CD4-positive, alpha-beta T cell treated with Interleukin-6 for 4 hours (primary cell): ENCODE measurements at places on chromosomes 5 and 9.

DNA sequence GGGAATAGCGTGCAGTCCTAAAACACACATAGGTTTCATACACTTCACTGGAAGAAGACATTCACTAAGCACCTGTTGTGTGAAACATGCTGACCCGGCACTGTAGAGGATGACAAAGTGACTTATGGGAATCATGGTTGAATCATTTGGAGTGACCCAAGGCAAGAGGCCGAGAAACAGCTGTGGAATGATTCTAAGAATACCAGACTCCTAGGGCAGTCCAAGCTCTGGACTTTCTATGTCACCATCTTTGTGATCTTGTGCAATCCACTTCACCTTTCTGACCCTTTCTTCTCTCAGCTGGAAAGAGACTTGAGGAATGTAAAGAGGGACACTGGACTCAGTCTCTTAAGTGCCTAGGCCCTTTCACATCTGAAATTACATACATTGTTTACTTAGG lies 13.1 kb downstream of the MSANTD3 start:
- no peak for DNase-seq

GRCh38 chr5:124746916-124747790 lies 714 bp upstream of the ZNF608 start:
- DNase-seq: no peak

- no peak for DNase-seq
These were observed 288.5 kb upstream of the NUDT12 start for GRCh38 chr5:103851091-103851490.

DNA sequence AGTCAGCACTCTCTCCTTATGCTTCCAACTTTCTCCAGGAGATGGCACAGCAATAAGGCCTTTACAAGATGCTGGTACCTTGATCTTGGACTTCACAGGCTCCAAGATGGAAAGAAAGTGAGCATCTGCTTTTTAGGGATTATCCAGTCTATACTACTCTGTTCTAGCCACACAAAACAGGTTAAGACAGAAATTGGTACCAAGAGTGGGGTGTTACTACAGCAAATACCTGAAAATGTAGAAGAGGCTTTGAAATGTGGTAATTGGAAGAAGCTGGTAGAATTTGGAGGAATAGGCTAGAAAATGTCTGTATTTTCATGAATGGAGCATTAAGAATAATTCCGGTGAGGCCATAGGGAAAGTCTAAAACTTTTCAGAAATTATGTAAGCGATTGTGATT lies 484.8 kb upstream of the GRIA1 start:
- no peak for DNase-seq

DNA sequence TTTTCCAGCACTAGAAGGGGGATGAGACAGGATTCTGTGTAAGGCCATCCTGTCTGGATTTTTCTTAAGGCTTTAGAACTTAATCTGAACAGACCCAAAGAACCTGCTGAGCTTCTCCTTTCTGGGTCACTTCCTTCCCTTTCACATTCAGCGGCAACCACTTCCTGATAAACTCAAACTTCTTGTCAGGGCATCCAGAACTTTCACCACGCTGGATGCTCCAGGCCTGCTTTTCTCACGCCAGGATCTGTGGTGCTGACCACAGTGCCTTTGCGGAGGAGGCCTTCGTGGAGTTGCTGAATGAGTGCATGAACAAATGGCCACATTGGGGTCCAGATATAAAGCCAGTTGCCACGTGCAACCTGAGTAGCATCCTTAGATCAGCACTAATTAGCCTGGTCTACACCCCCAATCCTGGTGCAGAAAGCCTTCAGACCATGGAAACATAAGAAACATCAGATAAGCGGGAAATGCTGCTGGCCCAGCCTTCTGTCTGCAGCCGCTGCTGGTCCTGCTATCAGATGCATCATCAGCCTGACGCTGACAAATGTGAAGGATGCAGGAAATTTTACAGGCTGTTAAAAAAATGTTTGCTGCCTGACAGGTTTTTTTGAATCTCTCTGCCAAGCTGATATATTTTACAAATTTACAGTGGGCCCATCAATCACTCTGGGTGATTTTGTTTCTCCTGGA lies 75.3 kb upstream of the BARHL1 start:
- DNase-seq: no peak

DNA sequence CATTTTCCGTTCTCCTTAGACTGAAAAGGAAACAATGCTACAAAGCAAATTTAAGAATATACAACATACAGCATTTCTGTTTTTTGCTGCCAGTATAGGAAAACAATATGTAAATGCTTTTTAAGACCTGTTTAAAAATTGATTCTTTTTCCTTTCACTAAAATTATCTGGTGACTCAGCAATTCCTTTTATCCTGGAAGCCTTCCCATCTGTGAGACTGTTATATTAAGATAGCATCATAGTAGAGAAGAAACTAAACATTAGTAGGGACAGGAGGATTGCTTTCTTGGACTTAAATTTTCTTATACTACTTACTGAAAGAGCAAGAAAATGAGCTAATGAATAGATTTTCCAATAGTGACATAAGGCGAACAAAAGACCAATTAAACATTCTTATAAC lies 30.0 kb upstream of the GPR21 start:
- no peak for DNase-seq

- DNase-seq: no peak
These were observed 26.9 kb upstream of the EXOC3 start for GRCh38 chr5:415928-416635.

- DNase-seq: no peak
These were observed 176.1 kb upstream of the MVB12B start for GRCh38 chr9:126150411-126151030.

- DNase-seq: no peak
These were observed 94.4 kb downstream of the TMEM215 start for GRCh38 chr9:32877639-32878217.

- no peak for DNase-seq
These were observed 306.6 kb upstream of the DMRT1 start for GRCh38 chr9:534886-535285.

DNA sequence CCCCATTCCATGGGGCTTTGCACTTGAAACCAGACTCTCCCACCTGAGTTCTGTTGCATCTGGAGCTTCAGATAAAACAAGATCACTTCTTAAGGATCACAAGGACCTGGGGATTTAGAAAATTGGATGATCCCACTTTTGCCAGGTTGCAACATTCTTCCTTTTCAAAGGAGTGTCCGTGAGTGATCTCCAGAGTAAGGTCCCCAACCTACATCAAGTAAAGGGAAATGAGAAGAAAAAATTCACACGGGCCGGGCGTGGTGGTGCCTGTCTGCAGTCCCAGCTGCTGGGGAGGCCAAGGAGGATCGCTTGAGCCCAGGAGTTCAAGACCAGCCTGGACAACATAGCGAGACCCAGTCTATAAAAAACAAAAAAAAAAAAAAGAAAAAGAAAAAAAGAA lies 41.2 kb upstream of the COL5A1 start:
- DNase-seq: no peak

DNA sequence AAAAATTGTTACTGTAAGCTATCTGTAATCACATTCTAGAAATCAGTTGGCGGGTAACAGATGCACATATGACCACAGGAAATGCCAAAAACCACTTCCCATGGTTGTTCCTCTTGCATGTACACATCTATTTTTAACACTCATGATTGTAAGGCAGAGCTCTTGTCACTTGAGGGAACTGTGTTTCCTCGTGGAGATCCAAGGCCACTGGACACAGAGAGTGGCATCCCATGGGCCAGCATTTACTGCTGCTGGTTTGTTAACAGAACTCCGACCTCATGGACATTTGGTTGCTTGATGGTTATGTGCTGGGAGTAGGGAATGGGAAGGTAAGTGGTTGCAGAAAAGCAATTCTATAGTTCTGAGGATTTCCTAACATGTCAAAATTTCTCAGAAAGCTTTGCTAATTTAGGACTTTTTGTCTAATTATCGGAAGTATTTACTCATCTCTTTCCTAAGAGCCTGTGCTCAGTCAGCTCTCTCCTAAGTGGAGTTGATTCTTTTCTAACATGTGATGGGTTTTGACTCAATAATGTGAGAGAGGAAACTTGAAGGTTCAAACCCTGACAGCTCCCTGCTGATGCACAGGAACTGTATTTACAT lies 202.0 kb upstream of the NR3C1 start:
- DNase-seq: no peak

DNA sequence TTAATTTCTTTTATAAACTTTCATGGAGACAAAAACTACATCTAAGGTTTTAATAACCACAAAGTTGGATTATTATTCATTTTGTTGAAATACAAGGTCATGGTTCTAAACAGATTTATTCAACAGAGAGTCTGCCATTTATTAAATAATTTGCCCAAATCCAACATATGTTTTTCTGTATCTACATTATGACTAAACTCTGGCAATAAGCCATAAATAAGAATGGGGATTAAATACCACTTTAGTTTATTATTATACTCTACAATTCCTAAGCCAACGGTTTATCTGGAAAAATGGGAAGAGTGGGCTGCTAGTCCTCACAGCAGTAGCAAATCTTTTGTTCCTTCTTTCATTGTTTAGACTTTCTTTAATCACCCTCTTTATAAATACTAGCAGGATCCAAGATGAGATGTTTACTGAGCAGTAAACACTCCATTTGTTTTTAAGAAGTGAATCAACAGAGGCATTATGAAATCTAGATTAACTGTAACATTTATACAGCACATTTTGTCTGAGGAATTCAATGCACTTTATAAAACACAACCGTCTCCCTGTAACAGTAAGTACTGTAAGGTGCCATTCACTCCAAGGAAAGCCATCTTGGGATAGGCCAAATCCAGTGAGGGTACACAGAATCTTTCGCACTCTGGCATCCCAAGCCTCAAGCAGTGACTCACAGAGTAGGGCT lies 89.7 kb downstream of the DROSHA start:
- DNase-seq: no peak

DNA sequence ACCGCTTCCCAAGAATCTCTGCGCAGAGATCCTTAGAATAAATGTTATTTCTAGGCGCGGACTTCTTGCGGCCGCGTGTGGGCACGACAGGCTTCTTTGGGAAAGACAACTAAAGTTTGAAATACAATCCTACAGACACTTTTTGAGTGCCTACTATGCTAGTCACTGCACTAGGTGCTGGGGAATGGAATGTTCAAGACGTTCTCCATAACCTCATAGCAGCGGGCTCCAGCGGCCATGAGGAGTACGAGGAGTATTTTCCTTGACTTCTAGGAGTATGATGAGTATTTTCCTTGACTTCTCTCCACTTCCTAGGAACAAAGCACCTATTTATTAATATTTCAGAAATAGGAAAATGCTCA lies 636 bp upstream of the PWWP2A start:
- no peak for DNase-seq

GRCh38 chr9:99818500-99818899 lies 3.2 kb upstream of the NR4A3 start:
- DNase-seq: no peak

GRCh38 chr5:51091816-51092215 lies 291.4 kb upstream of the ISL1 start:
- DNase-seq: no peak

DNA sequence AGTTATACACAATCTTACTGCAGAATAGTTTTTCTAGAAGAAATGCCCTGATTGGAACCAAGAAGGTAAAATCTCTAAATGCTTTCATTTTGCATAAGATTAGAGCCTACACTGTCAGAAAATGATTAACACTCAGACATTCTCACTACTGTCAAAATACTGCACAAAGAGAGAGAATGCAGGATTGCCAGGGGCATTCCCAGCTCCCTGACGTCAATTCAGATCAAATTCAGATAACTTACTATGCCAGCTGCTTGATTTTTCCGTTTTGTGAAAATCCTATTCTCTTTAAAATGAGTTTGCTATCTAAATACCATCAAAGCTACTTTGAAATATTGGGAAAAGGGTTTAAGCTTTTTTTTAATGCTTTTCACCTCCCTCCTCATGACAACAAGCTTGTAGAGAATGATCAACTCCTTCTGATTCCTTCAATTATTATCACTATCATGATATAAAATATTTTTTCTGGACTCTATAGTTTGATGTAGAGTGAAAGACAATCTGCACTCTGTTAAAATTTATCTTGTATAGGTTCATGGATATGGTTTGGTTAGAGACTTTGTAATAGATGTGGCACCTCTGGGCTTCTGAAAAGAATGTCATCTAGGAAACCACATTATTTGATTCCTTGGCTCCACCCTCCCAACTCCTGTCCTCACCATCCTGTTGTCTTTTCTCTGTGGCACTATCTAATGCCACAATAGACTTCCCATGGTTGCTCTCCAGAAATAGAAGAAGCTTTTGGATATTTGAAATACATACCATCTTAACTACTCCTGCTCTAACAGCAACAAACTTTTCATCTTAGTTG lies 407.7 kb downstream of the PDE4D start:
- DNase-seq: no peak
